ENCODE measurements at places on chromosomes 3 and 15.
A peak's percentile ranks its signal among the peaks of the same experiment; 100 is the strongest.

DNA sequence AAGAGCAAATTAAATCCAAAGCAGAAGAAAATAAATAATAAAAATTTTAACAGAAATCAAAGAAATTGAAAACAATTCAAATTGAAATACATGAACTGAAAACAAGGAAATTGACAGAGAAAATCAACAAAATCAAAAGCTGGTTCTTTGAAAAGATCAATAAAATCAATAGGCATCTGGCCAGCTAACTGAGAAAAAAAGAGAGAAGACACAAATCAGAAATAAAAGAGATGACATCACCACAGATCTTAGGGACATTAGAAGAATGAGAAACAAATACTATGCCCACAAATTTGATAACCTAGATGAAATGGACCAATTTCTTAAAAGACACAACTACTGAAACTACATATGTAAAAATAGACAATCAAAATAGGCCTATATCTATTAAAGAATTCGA is 38.8 kb downstream of the FAM240A start:
- no peak for DNase-seq
- H3K4me1 ChIP-seq = no peaks in the 10 kb centered on the region
- H3K4me3 ChIP-seq = no peak overlapping the region

DNA sequence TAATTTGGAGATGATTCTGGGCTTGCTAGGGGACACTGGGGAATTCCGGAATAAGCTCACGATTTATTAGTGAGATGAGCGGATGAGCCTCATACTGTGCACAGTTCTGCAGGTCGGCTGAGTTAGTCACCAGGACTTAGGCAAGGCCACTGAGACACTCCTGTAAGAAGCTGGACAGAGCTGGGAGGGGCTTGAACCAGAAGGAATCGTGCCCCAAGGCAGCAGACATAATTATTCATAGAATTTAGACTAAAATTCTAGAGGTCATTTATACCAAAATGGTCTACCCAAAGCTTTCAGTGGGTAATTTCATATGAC is 121.4 kb downstream of the VGLL4 start:
- H3K4me1 ChIP-seq = no peaks in the 10 kb centered on the region
- no peaks in the 10 kb centered on the region for H3K36me3 ChIP-seq
- no peak for DNase-seq
- H3K27me3 ChIP-seq = no peaks in the 10 kb centered on the region
- no peak overlapping the region for H3K27ac ChIP-seq

GRCh38 chr3:154180836-154181691 is 59.9 kb downstream of the ARHGEF26 start:
- H3K27me3 ChIP-seq = no peaks in the 10 kb centered on the region
- no peak overlapping the region for H3K27ac ChIP-seq
- no peak for DNase-seq
- H3K4me3 ChIP-seq = no peak overlapping the region
- no peaks in the 10 kb centered on the region for H3K36me3 ChIP-seq

DNA sequence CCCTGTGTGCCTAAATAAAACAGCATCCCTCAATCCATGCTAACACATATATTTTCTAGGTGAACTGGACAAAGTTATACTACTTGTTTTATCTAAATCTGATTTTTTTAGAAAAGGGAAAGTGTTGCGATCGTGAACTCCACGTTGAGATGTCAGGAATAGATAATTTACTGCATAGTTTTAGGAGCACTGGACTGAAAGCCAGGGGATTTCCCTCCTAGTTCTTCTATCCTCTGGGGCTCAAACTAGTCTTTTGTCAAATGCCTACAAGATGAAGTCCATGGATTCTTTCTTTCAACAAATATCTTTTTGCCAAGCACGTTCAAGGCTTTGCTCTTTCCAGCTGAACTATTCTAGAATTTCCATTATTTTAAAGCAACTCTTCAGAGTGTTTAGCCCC is 617 bp upstream of the HPS3 start:
- DNase-seq = no peak
- peaks cover 3% of the 10 kb centered on the region for H3K4me1 ChIP-seq
- peaks cover 7% of the 10 kb centered on the region for H3K36me3 ChIP-seq
- peak overlapping the region; percentile 88 for H3K4me3 ChIP-seq

DNA sequence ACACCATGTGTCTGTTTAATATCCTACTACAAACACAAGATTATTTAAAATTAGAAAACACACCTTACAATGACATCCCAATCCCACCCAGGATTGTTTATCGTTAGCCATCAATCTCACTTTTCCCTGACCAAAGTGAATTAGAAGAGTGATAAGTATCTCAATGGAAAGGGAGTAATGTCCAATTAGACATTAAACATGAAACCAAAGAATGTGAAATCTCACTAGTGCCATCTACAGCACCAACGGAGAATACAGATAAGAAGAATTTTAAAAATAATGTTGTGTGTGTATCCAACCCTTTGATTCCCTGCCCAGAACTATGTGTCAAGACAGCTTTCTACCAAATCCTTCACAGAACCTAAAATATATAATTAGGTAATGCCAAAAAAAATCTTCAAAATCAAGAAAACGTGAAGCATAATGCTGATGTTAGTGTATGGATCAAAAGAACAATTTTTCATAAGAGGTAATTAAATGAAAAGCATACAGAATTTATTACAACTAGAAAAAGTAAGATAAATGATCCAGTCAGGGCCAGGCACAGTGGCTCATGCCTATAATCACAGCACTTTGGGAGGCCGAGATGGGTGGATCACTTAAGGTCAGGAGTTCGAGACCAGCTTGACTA is 64.2 kb downstream of the SCAPER start:
- no peak overlapping the region for H3K27ac ChIP-seq
- H3K36me3 ChIP-seq = peaks cover 2% of the 10 kb centered on the region
- DNase-seq = no peak

DNA sequence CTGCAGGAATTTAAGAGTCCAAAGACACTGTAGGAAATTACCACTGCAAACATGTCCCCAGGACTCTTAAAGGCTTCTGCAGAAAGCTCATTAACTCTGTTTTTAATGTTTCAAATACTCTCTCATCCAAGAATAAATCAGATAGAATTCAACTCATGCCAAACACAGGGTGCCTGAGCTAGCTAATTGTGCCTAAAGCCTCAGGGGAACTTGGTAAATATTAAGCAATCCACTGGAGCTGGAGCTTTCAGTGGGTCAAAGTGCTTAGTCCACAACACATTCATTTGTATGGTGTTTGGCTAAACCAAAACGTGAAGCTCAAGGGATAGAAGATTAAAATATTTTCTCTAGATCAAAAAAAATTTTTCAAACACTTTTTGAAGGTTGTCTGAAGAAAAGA is 131.4 kb downstream of the THRB start:
- H3K36me3 ChIP-seq = no peaks in the 10 kb centered on the region
- no peak overlapping the region for H3K4me3 ChIP-seq
- no peak overlapping the region for H3K27ac ChIP-seq
- DNase-seq = no peak
- peaks cover 3% of the 10 kb centered on the region for H3K4me1 ChIP-seq
- H3K27me3 ChIP-seq = no peaks in the 10 kb centered on the region

GRCh38 chr3:78724859-78725258 is 1042.9 kb downstream of the ROBO1 start:
- H3K4me1 ChIP-seq = no peaks in the 10 kb centered on the region
- no peak overlapping the region for H3K27ac ChIP-seq
- no peaks in the 10 kb centered on the region for H3K27me3 ChIP-seq

GRCh38 chr3:56955492-56956111 is 104.9 kb upstream of the SPATA12 start:
- DNase-seq = no peak
- H3K4me1 ChIP-seq = 0 out of 2 replicates have a peak, but pooled peaks cover 2% of the 10 kb centered on the region
- no peaks in the 10 kb centered on the region for H3K36me3 ChIP-seq
- no peaks in the 10 kb centered on the region for H3K27me3 ChIP-seq

DNA sequence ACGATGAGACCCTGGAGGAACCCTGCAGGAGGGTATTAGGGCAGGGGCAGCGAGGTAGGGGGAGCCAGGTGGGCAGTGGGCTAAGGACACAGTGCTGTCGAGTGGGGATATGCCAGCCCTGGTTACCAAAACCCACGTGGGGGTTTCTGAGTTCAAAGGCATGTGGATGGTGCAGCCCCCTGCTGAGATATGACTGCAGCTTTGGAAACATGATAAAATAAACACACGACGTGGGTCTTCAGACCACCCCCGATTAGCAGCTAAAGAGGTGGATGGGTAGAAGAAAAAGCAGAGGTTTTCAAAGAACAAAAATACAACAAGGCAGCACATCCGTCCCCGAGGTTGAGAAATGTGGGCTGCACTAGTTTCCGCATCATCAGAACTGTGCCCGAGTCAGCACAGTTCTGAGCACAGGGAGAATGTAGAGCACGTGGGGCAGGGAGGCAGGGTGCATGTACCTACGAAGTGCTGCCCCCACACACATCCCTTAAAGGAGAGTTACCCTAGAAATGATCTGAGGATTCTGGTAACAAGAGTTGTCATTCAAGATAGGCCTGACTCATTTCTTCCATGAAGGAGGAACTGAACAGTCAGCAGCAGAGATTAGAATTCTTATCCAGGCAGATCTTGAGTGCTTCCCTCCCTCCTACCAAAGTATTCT is 121.3 kb downstream of the RPLP1 start:
- no peaks in the 10 kb centered on the region for H3K27me3 ChIP-seq
- H3K36me3 ChIP-seq = no peaks in the 10 kb centered on the region
- H3K4me1 ChIP-seq = no peaks in the 10 kb centered on the region
- H3K27ac ChIP-seq = no peak overlapping the region
